ENCODE measurements at places on chromosomes 6 and 20.

GRCh38 chr20:12925863-12926793 lies 82.6 kb upstream of the SPTLC3 start:
- no peak for DNase-seq

GRCh38 chr6:15491255-15491985 lies 171.4 kb downstream of the DTNBP1 start:
- peak; percentile 87 for DNase-seq

GRCh38 chr20:11216451-11217314 lies 542.9 kb upstream of the JAG1 start:
- peak; percentile 35 for DNase-seq

DNA sequence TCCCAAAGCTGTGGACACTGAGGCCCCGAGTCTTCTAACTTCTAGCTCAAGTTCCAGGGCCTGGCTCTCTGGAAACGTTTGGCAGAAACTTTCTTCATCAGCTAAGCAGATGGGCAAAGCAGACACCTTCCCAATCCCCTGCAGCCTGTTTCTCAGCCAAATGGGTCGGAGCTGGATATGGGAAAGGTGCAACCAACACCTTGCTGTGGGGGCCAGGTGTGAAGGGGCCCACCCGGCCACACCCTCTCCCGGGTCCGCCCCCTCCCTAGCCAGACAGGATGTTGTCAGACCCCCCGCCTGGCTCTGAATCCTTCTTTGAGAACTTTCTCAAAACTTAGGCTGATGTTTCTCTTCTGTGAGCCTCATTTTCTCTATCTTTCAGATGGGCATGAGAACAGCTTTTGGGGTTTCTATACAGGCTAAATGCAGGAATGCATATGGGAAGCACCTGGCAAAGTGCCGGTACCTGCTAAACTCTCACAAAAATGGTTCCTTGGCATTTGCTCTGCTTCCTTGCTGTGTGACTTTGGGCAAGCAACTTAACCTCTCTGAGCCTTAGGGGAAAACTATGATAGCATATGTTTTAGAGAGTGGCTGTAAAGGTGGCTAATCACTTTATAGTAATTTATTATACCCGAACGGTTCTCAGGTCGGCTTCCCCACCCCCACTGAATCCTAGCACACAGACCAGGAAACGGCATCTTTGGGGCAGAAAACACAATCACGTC lies 1.8 kb downstream of the SNAI1 start:
- DNase-seq, result peak; percentile 33

DNA sequence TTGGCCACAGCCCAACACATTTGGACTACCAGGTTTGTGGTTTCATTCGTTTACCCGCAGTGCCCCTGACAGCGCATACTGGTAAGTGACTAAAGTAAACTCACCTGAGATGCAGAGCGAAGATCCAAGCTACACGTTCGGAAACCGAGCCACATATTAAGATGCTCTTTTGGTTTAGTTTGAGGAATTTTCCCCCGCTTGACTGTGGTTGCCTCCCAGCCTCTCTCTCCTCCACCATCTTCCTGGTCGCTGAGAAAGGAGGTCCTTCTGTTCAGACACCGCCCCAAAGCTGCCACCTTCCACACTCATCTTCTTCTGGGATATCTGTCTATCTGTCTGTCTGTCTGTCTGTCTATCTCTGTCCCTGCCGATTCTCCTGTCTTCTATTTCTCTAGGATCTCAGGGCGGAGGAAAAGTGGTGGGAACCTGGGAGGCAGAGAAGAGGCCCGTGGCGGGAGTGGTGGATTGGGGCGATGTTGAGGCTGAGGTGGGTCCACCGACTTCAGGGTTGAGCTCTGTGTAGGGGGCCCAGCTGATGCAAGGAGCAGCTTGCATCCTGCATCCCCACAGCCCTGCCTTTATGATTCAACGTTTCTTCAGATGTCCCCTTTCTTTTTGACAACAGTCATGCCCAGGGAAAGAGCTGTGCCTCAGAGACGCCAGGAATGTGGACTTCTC lies 196.9 kb upstream of the ZNF184 start:
- DNase-seq, result no peak

DNA sequence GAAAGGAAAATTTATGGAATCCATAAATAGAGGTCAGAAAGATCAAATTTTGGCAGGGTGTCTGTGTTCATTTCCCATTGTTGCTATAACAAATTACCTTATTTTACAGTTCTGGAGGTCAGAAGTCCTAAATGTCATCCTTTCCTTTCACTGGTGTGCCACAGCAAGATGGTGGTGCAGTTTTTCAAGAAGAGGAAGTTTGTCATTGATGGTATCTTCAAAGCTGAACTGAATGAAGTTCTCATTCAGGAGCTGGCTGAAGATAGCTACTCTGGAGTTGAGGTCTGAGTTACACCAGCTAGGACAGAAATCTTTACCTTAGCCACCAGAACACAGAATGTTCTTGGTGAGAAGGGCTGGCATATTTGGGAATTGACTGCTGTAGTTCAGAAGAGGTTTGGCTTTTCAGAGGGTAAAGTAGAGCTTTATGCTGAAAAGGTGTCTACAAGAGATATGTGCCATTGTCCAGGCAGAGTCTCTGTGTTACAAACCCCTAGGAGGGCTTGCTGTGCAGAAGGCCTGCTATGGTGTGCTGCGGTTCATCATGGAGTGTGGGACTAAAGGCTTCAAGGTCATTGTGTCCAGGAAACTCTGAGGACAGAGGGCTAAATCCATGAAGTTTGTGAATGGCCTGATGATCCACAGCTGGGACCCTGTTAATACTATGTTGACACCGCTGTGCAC lies 7.2 kb upstream of the CCNC start:
- DNase-seq, result no peak

DNA sequence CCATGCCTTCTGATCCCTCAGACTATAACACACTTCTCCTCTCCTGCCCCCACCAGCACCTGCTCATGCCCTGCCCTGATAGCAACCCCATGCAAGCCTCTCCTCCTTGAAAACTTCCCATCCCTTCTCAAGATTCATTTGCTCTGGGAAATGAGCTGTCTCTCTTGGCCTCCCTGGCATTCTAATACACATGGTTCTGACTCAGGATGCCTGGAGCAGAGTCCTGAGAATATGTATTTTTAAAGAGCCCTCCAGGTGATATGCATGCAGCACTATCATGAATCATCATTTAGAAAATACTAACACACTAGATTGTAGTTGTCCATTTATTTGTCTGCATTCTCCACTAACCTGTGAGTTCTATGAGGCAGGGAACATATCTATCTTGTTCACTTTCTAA lies 26.6 kb downstream of the HDGFL1 start:
- DNase-seq, result peak; percentile 2

- DNase-seq, result no peak
These were observed 18.7 kb upstream of the GATA5 start for GRCh38 chr20:62494537-62494936.

- DNase-seq, result no peak
These were observed 14.2 kb downstream of the KCNK5 start for GRCh38 chr6:39214846-39215639.

DNA sequence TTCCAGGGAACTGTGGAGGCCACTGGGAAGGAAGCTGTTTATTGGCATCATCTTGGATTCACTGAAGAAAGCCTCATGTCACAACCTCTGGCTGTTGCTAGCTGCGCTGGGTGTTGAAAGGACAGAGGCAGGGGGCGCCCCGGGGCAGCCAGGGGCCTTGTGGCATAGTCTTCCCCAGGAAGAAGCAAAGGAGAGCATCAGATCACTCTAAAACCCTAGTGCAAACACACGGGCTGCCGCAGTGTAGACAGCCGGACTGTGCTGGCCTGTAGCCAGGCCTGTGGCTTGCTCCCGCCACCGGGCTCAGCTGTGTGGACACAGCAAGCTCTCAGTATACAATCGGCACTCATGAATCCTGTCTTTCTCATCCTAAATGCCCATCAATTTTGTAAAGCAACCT lies 23.8 kb upstream of the SMOC2 start:
- no peak for DNase-seq

- no peak for DNase-seq
These were observed 11.5 kb upstream of the CST7 start for GRCh38 chr20:24937579-24937978.

GRCh38 chr6:127404133-127404532 lies 55.1 kb downstream of the KIAA0408 start:
- DNase-seq, result no peak

- no peak for DNase-seq
These were observed 3.8 kb downstream of the PRR3 start for GRCh38 chr6:30560930-30561329.

DNA sequence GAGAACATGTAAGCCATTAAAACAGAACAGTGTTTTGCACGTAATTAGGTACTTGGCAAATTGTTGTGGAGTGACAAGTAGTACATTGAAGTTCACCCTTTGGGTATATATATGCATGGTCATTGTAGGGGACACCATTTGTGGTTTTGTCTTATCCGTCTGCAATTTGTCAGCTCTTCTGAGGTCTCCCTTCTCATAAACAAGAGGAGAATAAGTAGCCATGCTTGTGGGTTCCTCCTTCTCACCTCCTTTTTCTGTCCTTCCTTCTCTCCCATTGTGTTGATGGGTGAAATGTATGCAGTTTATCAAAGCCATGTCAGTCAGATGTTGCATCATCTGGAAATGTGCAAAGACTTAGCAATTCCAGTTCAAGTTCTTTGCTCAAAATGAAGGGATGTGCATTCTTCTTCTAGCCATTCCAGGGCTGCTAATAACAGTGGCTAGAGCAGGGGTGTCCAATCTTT lies 70.9 kb downstream of the QKI start:
- DNase-seq, result no peak

DNA sequence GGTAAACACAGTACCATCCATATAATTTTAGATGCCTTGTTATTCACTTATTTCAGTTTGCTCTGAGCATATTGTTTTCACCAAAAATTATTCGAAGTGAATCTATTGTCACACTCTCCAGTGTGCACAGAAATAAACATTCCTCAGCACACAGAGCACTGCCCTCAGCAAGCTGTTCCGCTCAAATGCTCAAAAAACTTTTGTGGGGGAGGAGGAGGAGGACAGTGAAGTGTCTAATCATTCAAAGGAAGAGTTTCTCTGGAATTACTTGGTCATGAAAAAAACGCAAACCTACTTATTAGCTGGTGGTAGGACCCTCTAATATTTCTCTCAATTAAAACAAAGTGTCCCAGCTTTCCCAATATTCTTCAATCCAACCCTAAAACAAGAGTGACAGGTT lies 88.3 kb downstream of the DTNBP1 start:
- no peak for DNase-seq

DNA sequence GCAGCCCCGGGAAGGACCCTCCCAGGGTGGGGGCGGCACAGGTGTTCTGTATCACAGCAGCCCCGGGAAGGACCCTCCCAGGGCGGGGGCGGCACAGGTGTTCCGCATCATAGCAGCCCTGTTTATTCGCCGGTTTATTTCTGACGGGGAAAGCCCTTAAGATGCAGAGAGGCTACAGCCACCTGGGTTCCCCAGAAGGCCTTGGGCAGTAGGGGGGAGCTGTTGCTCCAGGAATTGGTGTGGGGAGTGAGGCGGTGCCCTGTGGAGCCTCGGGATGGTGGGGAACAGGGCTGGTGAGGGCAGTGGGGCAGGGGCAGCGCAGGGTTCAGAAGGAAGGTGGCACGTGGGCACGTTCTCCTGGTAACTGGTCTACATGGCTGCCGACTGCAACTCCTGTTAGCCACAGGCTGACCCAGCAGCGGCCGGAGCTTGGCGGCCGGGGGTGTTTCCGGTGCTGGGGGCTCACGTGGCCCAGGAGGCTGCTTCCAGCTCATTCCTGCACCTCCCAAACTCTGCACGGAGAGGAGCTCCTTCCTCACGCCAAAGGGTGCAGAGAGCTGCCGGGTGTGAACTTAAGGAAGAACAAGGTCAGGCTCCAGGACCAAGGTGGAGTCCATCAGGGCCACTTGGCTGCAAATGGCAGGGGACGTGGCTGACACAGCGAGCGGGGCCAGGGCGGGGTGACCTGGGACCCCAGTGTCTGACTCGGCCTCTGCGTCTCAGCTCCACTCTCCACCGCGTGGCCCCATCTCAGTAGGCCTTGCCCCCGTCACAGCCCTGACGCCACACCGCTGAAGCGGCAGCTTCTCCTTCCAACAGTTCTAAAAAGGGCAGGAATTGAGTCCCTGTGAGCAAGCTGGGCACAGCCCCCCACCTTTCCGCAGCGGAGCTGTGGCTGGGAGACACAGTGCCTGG lies 13.2 kb downstream of the SLCO4A1 start:
- DNase-seq, result no peak

DNA sequence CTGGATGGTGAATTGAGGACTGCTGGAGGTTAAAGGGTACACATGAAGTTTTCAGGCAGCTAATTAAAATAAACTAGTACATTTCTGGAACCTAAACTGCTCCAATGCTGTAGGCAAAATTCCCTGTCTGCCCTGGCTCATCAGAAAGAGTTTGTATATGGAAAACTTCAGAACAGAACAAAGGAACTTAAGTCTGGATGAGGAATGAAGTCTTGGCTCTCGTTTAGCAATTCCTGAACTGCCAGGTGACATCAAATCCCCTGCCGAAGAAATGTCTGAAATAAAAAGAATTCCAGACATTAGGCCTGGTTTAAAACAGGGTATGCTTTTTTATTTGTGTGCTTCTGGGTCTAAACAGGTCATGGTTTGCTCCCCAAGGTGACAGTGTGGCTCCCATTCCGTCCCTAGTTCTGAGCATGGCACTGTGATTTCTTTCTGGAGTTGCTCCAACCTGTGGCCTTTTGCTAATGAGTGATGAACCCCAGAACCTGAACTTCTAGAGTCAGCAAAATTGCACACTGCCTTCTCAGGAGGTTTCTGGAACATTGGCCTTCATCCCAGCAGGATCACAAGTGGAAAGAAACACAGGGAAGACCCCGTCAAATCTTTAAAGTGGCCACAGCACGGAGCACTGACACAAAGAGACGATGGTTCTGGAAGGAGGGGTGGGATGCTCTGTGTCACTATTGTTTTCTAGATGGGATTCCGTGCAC lies 129.4 kb upstream of the NAA20 start:
- DNase-seq, result no peak

- DNase-seq, result no peak
These were observed 466.5 kb downstream of the MMUT start for GRCh38 chr6:48996461-48997119.

- DNase-seq, result no peak
These were observed 12.7 kb downstream of the SYTL3 start for GRCh38 chr6:158662607-158662953.

DNA sequence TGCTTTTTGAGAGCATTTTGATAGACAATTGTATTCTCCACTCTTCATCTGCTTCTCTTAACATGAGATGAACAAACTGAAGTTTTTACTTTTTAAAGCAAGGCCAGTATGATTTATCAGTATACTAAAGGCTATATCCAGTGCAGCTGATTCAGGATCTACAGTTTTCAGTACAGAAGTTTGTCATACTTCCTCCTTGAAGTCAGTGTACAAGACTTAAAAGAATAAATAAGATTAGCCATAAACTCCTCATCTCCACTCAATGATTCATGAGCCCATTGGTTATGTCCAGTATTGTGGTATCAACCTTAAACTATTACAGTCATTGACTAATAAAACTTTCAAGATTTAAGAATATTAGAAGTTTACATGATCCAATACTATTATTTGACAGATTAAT lies 374.8 kb upstream of the EPHA7 start:
- DNase-seq, result peak; percentile 37

DNA sequence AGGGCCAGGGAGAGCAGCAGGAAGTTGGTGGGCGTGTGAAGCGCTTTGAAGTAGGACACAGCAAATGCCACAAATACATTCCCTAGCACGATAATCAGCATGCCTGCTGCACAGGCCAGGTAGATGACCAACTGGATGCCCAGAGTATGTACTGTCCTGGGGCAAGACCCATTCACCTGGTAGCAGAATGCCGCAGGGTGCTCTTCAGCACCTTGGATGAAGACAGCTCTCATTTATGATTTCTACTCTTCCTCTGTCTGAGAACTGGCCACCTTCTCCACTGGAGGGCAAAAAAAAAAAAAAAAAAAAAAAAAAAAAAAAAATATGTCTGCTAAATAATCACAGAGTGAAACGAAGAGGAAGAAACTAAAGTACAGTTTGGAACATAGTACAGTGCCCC lies at the start of gene TAAR5:
TAAR5 (minus strand) TSS at position 288 of the 400 bp plus-strand sequence; CDS start at position 233, 55 bp downstream.
- DNase-seq, result no peak

GRCh38 chr6:35601331-35602132 lies 87.2 kb downstream of the FKBP5 start:
- peak; percentile 81 for DNase-seq

All from GM23248 (cell line).